ENCODE measurements at places on chromosomes 3 and 15.

DNA sequence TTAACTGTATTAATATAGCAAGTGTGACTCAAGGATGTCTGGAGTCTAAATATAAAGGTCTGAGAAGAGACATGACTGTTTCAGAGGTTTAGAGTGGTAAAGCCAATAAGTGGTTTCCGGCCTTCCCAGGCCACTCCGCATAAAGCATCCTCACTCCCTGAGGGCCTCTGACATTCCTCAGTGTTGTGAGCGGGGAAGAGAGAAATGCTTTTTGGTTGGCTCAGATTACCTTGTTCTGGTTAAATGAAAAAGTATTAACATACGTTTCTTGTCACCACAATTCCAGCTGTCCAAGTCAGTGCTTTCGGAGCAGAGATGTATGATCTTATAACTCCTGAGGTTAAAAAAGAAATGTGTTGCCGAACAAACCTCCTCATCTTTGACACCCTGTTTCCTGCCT, 103.8 kb downstream of the RBMS3 start:
- no peak for DNase-seq

- DNase-seq = no peak
Measured at GRCh38 chr3:72494626-72495025, 353.6 kb downstream of the SHQ1 start.

GRCh38 chr15:71348597-71348996, 233.3 kb downstream of the THSD4 start:
- no peak for DNase-seq

DNA sequence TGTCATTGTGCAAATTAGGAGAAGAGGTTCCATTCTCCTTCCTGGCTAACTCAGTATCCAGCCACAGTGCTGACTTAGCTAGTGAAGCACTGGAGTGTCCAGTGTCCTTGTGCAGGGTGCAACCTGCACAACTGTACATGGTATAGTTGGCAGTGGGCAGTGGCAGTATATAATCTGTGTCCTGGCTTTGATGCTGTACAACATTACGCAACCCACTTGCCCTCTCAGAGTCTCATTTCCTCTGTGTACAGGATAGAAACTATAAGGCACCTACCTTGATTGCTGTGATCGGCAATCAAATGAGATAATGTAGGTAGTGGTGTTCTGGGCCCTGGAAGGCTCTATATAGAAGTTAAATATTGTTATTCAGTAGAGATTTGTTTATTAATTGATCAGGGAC, 333.6 kb downstream of the CLSTN2 start:
- DNase-seq = no peak

DNA sequence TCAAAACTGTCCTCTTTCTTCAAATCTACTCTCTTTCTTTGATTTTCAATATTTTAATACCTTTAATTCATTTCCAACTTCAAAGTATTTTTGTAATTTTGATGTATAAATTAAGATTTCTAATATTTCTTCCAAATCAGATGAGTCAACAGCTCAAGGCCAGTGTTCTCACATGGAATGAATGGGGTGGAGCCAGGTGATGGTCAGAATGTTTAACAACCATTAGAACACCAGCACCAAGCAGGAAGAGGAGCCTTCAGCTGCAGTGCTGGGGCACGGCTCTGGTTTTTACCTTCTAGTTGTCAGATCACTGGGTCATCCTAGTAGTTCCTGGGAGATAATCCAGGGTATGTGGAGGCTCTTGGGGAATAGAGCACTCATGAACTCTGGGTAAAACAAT, 494.5 kb upstream of the PDZRN3 start:
- no peak for DNase-seq

Measured in NB4 (cell line).